ENCODE measurements at places on chromosomes 6 and 20. TPM values are rescaled to one million over a fixed set of nuclear protein-coding genes. Genes with fewer than 3 reads are reported as not detected.

GCM1 gene
- not detected for total RNA-seq

CASS4 gene
- total RNA-seq: 0.11 TPM

SYTL3 gene
- 1.9 TPM for total RNA-seq

ERGIC3 gene
- total RNA-seq: 412 TPM

TINAG gene
- 0.13 TPM for total RNA-seq

LCA5 gene
- total RNA-seq: 11.5 TPM

LAMA4 gene
- 536 TPM for total RNA-seq

APCDD1L gene
- total RNA-seq: 4.5 TPM

FAM83C gene
- total RNA-seq: 0.11 TPM

SLC22A7 gene
- total RNA-seq: not detected

ZBTB12 gene
- total RNA-seq: 1.9 TPM

TRIM10 gene
- not detected for total RNA-seq

KIF6 gene
- total RNA-seq: 0.78 TPM

HTR1E gene
- not detected for total RNA-seq

COL9A3 gene
- 1.0 TPM for total RNA-seq

RWDD2A gene
- 5.2 TPM for total RNA-seq

THBS2 gene
- 121 TPM for total RNA-seq

PGC gene
- not detected for total RNA-seq

ELOVL5 gene
- 159 TPM for total RNA-seq

SRSF6 gene
- total RNA-seq: 75.0 TPM

EPHA7 gene
- total RNA-seq: not detected

GLP1R gene
- total RNA-seq: not detected

BNIP5 gene
- not detected for total RNA-seq

HLA-DQB2 gene
- total RNA-seq: not detected

FAM209B gene
- total RNA-seq: 0.52 TPM

GDAP1L1 gene
- 0.13 TPM for total RNA-seq

OVOL2 gene
- total RNA-seq: not detected

PKIG gene
- 90.5 TPM for total RNA-seq

PAK1IP1 gene
- 22.3 TPM for total RNA-seq

SAPCD1 gene
- total RNA-seq: 0.54 TPM

MEA1 gene
- 48.7 TPM for total RNA-seq

SFTA2 gene
- not detected for total RNA-seq

KIF3B gene
- total RNA-seq: 42.2 TPM

All from articular chondrocyte of knee joint (primary cell).